T-helper 17 cell (primary cell): ENCODE measurements at places on chromosomes 4 and X.
A peak's percentile ranks its signal among the peaks of the same experiment; 100 is the strongest.

GRCh38 chrX:259692-260355 is 21.4 kb upstream of the PLCXD1 start:
- DNase-seq = no peak

DNA sequence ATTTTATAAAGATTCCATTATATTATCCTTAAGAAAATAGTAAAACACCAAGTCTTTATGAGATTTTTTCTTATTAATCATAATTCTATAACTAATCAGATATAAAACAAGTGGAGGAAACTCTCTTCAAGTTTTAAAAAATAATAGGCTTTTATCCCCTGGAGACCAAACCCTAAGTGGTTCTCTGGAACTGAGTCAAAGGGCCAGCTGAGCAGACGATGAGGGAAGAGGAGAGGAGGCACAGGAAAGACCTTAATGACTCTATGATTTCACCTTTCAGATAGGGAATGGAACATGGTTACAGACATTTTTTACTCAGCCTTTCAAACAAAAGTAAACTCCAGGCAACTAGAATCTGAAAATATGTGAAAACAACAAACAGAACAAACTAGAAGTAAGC is 201.8 kb downstream of the SLC39A8 start:
- DNase-seq = no peak

GRCh38 chrX:109709129-109709631 is 23.9 kb downstream of the ACSL4 start:
- DNase-seq = no peak

DNA sequence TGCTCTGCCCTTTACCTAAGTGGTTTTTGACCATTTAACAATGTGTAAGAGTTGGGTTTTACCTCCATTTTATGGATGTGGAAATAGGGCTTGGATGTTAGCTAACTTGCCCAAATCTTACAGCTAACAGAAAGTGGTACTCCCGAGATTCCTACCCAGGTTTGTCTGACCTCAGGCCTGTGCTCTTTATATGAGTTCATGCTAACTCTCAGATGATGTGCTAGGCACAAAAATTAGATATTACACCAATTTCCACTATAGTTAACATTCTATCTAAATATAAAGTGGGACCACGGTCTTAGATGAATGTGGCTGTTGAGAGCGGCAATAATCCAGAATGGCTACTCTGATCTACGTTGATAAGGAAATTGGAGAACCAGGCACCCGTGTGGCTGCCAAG is at the start of gene PTTG2:
Gene PTTG2 (plus strand): TSS at position 301 of the 400 bp plus-strand sequence. CDS start 37 bp downstream, at position 338.
- no peak for DNase-seq

DNA sequence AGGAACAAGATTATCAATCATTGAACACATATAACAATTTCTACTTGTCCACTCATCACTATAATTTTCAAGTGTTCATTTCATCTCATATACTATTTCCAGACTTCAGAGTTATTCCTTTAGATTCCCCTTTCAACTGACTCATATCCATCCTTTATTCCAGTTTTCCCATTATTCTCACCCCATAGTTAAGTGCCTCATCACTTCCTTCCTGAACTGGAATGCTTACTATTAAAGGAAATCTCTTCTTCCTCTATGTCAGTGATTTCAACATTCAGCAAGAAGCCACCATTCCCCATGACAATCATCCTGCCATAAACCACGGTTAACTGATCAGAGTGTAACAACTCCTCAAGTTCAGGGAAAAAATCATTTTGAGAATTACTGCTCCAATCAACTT is 198.9 kb downstream of the FBXO8 start:
- no peak for DNase-seq

DNA sequence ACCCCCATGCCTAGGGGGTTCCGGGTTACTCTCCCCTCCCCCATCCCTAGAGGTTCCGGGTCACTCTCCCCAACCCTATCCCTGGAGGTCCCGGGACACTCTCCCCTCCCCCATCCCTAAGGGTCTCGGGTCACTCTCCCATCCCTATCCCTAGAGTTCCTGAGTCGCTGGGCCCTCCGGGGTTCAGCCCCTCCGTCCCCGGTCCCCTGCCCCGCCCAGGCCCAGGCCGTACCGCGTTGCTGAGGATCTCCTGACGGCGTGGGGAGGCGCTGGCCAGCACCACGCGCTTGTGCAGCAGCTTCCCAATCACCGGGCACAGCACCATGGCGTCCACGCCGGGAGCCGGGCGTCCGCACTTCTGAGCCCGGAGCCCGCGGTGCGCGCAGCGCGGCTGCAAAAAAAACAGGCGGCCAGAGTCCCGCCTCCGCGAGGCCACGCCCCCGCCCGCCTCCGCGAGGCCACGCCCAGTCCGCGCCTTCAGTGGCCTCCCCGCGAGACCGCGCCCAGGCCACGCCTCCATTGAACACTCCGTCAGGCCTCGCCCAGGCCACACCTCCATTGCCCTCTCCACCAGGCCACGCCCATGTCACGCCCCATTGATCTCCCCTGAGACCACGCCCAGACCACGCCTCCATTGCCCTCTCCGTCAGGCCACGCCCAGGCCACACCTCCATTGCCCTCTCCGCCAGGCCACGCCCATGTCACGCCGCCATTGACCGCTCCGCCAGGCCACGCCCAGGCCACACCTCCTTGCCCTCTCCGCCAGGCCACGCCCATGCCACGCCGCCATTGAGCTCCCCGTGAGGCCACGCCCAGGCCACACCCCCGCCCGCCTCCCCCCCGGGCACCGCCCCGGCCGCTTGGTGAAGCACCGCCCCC is at the start of gene ASMTL:
Gene ASMTL (minus strand): TSS at position 394 of the 879 bp plus-strand sequence. CDS start 69 bp downstream, at position 325.
- peak; percentile 100 for DNase-seq

DNA sequence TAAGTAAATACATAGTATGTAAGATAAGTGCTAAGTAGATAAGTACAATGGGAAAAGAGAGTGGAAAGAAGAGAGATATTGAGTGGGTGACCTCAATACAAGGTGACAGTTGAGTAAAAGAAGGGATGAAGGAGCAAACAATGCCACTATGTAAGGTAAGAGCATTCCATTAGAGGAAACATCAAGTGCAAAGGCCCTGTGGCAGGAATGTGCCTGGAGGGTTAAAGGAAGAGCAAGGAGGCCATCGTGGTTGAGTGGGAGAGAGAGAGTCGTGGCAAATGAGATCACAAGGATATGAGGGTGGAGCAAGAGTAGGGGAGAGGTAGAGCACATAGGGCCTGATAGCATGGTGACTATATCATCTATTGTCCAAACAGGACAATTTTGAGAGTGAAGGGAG is 13.4 kb downstream of the EDNRA start:
- DNase-seq = no peak

DNA sequence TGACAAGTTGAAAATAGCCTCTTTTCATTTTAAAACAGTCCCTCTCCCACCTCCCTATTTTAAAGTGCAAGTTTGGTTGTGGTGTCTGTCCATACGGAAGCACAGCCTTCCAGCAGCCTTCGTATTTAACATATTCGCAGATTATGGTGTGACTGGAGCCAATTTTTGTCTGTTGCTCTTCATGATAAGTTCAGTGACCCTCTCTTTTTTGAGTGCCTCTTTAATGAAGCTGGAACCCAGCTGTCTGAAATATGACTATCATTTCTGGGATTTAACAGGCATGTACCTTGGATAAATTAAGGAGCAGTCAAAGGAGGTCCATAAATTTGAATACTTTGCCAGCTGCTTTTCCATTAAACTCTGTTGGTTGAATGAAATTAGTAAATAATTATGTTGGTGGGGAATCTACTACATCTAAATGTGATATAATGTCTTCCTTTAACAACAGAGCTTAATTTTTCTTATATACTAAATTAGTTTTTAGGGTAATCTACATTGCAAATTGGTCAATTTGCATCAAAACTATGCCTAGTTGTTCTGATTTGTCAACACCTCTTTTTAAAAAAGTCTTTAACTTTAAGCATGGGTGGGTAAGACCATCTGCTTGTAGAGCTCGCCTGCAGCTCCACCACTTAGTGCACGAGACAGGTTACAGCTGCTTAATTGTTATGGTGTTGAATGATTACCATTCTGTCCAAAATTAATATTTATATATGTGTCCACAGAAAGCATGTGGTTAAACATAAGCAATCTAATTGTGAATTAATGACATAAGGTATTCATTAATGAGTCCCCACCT is 216.6 kb downstream of the DCTD start:
- no peak for DNase-seq

DNA sequence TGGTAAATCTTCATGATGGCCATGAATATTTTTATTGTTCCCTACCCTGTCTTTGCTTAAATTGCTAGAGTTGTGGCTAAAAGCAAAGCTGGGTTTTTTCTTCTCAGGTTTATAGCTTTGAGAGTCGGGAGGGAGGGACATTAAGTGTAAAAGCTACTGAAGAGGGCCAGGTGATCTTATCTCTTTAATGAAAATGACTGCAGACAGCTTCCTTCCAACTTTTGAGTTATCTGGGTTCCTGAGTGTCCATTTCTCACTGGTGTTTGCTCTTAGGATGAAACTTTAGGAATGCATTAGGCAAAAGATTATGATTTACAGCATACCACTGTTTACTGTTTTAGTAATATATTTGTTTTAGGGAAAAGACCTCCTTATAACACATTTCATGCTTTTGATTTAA is 187.7 kb downstream of the SHROOM3 start:
- DNase-seq = no peak

DNA sequence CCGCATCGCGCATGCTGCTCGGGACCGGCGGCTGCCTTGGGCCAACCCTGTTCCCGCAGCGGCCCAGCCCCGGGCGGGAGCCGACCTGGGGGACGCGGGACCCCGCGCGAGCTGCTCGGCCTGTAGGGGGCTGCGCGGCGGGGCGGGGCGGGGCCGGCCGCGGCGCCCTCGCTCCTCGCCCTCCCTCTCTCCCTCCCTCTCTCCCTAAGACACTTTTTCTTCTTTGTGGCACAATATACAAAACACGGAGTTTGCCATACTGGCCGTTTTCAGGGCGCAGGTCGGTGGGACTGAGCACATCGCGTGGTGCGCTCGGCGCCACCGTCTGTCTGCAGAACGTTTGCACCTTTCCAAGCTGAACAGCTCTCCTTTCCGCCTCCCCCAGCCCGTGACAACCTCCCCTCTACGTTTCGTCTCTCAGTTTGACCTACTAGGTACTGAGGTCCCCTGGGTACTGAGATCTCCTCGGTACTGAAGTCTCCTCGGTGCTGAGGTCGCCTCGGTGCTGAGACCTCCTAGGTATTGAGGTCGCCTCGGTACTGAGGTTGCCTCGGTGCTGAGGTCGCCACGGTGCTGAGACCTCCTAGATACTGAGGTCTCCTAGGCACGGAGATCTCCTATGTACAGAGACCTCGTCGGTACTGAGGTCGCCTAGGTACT is 261.1 kb upstream of the PLCXD1 start:
- DNase-seq = peak; percentile 23

- DNase-seq = no peak
Observed at GRCh38 chr4:24181005-24181404, 291.2 kb upstream of the PPARGC1A start.

DNA sequence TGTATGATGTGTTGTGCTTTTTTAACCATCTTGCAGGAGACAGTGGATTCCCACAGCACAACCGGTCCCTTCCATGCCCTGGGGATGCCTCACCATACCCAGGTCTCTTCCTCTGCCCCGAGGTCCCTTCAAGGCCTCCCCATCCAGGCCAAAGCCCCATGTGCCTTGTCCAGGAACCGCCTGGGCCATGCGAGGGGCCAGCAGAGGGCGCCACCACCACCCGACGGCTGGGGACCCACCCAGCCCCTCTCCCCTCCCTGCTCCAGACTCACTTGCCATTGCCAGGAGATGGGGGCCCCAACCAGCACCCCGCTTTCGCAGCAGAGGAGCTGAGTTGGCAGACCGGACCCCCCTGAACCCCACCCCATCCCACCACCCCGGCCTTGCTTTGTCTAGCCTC is 485.5 kb downstream of the TRAM1L1 start:
- DNase-seq = no peak

DNA sequence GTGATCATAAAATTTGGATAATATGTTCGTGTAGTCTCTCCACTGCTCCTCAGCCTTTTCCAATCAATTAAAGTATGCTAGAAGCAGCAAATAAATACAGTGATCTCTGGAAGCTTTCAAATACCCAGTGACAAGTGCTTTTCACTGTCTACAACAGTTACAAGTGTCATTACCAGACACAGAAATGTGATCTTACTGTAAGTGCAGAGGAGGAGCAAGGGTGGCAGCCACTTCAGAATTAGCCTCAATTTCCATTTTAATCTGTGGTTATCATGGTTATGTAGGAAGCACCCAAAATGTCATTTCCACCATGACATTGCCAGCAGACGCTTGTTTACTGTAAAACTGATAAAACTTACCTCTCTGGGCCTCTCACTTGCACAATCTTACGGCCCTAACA is 133.9 kb upstream of the ADAMTS3 start:
- no peak for DNase-seq

DNA sequence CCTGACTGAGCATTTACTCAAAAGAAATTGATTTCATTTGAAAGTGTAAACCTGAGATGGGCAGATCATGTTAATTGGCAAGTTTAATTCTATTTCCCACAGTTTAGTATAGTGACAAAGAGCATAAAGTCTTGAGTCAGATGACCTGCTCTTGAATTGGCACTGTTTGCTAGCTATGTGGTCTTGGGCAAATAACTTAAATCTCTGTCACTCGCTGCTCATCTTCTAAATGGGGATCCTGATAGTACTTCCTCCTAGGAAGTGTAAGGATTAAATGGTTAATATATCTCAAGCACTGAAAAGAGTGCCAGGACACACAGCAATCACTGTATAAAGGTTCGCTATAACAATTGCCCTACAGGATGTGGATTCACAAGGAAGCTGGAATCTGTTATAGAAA is 242.8 kb upstream of the JADE1 start:
- no peak for DNase-seq

- DNase-seq = no peak
Observed at GRCh38 chr4:152099555-152099954, 338.7 kb upstream of the GATB start.

DNA sequence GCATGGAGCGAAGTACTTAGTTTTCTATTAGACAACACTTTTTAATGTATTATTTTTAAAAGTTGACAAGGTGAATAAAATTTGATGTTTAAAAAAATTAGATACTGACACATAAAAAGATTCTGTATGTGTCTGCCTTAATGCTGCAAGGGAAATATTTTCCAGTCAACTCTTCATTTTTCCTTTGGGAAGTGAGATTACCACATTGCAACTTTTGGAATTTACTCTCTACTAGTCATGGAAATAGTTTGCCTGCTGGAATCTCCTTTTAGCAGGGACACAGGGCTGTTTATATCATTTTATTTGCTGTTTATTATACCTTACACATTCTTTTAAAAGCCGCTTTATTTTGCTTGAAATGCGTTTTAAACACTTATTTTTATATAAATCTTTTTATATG is 135.1 kb downstream of the MID1 start:
- no peak for DNase-seq

DNA sequence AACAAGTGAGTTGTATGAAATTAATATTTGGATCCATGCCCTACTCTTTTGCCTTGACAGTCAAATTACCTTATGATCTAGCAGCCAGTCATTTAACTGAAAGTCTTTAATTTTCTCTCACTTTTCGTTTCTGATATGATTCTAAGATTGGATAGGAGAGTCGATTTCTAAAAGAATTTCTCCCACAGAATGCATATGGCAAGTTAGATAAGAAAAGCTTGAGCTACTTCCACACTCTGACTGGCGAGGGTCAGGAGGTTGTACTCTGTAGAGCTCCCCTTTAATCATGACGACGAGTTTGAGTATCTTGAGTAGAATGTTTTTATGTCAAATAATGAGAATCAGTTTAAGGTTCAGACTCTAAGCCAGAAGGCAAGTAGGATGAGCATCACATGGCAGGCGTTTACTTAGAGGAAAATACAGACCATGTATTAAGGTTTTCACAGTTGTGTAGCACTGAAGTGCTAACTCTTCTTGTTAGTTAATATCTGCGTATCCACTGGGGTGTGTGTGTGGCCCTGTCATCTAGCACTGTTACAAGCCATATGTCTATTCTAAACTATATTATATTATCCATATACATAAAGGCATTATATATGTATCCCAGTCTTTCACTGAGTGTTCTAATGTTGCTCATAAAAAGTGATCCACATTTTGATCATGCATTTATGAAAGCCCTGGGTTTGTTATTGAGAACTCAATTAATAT is 37.8 kb downstream of the LRP2BP start:
- DNase-seq = no peak
